ENCODE measurements at places on chromosomes 1 and 21.

- peak; percentile 38 for DNase-seq
Observed at GRCh38 chr1:234874291-234875288, 254.0 kb downstream of the TOMM20 start.

DNA sequence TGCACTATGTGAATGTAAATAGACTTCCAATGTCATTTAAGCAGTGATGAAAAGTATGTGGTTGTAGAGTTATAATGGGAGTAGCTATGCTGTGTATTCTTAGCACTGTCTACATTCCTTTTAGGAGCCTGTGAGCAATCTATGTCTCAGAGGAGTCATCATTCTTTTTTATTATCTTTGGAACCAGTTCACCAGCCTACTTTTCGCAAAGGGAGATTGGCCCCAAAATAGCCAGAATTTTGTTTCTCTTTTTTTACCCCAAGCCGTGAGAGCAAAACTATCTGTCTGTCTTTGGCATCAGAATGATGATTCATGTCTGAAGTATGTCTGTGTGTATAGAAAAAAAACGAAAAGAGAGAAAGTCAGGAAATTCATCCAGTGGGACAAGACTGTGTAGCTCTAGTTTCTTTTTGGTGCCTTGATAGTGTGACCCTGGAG, 44.2 kb downstream of the OSBPL9 start:
- peak; percentile 95 for DNase-seq

DNA sequence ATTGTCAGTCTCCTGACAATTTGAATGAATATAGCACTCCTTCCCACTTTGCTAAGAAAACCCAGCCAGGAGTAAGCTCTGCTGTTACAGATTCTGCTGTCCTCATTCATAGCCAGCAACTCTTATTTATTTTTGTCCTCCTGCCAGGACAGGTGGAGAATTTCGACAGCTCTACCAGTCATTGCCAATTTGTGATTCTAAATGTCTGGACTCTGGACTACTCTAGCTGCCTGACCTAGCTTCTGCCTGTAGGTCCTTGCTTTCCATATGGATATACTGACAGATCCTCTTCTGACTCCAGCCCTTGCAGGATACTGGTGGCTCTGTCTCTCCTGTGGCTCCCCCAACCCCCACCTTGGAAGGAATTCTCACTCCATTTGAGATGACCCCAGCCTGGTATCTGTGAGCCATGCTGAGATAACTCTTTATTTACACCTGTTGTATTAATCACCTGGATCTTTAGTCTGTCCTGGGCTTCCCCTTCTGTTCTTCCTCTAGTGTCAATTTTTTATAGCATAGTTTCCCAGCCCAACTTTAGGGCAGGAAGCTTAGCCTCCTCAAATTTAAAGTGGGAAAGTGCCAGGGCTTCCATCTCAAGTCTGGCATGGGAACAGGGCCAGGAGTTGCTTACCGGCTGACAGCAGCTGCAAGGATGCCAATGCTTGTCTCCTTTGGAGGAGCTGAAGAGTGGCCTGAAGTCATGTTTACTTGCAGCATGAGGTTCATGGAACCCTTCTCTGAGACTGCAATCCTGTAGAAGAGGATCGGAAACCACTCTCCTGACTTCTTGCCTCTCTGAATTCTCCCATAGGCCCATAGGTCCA, 6.7 kb downstream of the PM20D1 start:
- no peak for DNase-seq

DNA sequence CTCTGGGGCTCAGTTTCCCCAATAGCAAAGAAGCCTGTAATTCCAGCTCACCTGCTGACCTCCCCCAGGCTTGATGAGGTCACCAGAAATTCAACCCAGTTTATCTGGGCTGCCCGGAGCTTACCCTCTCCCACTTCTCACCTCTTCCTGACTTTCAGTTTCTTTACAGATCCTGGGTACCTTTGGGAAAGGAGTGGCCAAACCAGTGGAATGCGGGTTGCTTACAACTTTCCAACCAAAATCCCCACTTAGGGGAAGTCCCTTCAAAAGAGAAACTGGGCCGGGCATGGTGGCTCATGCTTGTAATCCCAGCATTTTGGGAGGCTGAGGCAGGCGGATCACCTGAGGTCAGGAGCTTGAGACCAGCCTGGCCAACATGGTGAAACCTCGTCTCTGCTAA, 5.9 kb upstream of the MARCKSL1 start:
- DNase-seq = no peak

DNA sequence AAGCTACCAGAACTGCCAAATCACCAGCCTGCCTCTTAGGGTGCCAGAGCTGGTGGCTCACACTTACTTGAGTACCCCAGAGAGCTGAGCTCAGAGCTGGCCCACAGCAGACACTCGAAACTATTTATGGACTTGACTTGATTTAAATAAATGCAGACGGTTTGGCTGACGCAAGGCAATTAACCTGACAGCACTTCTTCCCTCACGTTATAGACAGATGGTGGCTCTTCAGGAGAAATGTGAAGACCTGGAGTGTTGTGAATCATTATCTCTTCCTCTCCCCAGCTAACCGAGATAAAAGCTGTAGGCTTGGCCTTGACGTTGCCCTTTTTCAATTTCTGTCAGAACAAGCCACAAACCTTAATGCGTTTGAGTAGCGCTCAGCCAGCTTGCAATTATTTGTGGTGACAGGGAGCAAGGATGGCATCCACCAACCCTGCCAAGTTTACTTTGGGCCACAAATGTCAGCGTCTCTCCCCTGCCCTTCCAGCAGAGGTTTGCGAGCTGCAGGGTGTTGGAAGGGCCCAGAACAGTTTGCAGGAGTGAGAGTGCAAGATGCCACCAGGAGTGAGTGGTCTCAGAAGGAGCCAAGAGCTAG, 34.0 kb upstream of the BCAR3 start:
- no peak for DNase-seq

DNA sequence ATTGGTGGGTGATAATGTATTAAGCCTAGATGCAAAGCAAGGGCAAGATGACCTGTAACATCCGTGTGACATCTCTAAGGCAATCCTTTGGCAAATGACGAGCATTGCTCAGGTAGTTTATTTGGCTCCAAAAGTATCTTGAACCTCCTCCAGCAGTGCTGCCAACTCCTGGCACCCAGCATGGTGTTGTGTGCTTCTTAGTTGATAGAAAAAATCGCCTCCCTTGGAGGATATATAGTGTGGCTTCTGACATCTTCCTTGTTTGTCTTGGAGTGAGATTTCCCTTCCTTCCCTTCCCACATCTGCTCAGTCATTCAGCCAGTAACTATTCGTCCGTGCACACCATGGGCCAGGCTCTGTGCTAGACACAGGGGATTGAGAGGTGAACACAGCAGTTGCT, 121.8 kb downstream of the TOMM20 start:
- DNase-seq = no peak

DNA sequence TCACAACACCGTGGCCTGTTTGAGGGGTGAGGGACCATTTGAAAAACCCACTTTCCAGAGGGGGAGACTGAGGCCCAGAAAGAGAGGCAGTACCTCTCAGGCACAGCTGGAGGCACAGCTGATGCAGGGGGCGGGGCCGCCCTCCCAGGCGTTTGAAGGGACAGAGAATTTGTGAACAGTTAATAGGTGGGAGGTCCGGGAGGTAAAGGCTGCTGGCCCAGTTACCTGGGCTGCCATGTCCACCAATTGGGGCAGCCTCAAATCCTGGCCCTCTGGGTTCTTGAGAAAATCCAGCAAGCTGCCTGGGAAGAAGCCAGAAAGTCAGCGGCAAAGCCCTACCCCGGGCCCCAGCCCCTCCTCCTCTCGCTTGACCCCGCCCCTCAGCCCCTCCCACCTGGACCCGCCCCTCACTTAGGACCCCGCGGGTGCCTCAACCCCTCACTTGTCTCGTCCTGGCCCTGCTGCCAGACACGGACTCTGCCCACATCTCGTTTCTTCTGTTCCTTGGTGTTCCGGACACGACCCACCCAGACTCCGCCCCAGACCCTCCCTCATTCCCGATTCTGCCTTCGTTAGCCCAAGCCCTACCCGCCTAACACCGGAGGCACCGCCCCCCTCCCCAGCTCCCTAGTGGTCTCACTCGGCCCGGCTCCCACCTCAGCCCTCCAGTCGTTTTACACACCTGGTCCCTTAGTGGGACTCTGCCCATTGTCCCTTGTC, 10.8 kb upstream of the AHDC1 start:
- no peak for DNase-seq

DNA sequence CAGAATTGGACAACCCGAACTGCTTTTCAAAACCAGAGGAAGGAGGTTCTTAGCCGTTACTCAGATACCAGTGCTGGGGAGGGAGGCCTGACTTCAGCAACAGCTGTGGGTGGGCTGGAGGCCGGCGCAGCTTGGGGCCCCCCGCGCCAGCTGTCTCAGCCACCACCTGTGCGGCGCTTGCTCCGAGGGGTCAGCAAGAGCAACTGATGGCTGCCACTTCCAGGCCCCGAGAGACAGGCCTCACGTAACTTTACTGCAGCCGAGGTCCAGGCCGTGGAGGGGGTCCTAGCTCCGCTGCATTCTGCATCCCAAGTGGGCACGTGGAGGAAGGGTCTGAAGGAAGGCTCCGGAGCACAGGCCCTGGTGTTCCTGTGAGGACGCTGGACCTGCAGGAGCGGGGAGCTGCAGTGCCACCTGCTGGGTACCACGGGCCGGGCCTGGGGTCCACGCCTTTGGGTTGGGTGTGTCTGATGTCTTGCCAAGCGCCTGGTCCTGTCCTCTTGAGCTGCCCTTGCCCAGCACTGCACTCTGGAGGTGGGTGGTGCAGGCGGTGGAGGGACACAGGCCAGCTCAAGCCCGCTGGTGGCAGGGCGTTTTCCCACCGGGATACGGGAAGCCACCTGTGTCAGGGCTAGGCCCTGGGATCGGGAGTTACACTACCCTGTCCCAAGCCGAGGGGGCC, 9.8 kb downstream of the THAP3 start:
- peak; percentile 51 for DNase-seq

- peak; percentile 1 for DNase-seq
Observed at GRCh38 chr21:23853796-23854379, 1753.4 kb downstream of the MRPL39 start.

Data from GM23248 (cell line).